Posterior vena cava (tissue), 2 donors: ENCODE measurements at places on chromosomes 12 and 14. TPM values are rescaled to one million over a fixed set of nuclear protein-coding genes. Genes with fewer than 3 reads are reported as not detected.

GRCh38 chr14:68819260-68819691 is 26.4 kb upstream of the ZFP36L1 start:
- DNase-seq, result no peak

GRCh38 chr14:20455355-20456300 is 602 bp downstream of the APEX1 start:
- no peak for DNase-seq

- DNase-seq, result peak; percentile 51
These were observed 7.8 kb downstream of the PGF start for GRCh38 chr14:74947353-74948227.

TMEM30B gene
- total RNA-seq, result 27.3 TPM

SLC5A8 gene
- total RNA-seq, result not detected

- DNase-seq, result no peak
These were observed 70.4 kb downstream of the TBK1 start for GRCh38 chr12:64522316-64522715.

FGF23 gene
- total RNA-seq, result not detected

DNA sequence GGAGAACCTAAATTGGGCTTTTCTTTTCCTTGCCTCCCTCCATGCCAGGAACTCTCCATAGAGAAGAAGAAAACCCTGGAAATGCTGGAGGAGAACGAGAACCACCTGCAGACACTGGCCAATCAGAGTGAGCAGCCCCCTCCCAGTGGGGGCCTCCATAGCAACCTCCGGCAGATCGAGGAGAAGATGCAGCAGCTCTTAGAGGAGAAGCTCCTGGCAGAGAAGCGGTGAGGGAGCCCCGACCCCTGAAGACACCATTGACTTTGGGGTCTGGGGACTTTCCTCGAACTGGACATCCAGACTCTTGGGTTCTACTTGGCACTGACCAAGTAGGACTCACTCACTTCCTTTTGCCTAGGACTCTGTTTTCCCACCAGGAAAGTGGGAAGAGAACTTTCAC is 41.4 kb downstream of the PLEKHD1 start:
- DNase-seq, result no peak

DNA sequence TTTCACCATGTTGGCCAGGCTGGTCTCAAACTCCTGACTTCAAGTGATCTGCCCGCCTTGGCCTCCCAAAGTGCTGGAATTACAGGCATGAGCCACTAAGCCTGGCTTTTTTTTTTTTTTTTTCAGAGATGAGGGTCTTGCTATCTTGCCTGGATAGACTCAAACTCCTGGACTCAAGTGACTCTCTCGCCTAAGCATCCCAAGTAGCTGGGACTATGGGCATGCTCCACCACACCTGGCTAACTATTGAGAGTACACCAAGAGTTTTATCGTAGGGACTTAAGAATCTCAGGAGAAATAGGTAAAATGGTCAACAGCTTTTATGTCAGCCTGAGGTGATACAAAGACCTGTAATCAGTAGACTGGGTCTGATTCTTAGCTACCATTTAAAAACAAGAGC is 31.2 kb upstream of the SIX1 start:
- DNase-seq, result no peak

DNA sequence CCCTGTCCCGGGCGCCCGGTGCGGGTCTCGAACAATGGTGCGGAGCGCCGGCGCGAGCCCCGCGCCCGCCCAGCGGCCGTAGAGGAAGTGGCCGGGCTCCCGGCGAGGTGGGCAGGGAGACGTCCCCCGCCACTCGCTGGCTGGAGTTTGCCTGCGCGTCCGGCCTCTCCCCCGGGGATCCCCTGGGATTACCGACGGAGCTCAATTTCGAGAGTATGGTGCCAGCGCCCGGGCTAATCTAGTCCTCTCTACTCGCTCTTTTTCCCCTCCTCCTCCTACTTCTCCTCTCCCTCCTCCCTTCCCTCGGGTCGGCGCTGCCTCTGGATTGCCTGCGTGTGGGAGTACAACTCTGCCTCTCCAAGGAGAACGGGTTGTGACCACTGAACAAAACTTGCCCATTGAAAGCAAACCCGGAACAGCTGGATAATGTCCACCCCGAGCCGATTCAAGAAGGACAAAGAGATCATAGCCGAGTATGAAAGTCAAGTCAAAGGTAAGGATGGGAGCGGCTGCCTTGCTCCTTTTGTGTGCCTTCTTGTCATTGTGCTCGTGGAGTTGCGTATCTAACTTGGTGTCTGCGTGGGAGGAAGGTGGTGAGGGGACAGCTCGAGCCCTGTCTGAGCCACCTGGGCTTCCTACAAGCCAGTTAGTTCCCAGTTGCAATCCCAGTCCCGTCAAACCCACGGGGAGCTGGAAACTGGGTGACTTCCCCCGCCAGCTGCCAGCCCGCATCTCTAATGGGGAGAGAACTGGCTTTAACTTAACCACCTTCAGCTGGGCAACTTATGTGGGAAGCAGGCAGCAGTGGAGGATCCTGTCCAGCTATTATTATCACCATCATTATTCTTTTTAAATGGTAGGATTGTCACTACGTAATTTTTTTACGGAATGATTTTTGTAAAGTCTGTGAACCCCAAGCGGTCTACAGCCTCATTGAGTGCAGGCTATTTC is at the start of gene SRGAP1:
TSS of gene SRGAP1 (plus strand) at position 310 of the 951 bp plus-strand sequence. CDS start at position 427, 117 bp downstream.
- peak; percentile 91 for DNase-seq

DNA sequence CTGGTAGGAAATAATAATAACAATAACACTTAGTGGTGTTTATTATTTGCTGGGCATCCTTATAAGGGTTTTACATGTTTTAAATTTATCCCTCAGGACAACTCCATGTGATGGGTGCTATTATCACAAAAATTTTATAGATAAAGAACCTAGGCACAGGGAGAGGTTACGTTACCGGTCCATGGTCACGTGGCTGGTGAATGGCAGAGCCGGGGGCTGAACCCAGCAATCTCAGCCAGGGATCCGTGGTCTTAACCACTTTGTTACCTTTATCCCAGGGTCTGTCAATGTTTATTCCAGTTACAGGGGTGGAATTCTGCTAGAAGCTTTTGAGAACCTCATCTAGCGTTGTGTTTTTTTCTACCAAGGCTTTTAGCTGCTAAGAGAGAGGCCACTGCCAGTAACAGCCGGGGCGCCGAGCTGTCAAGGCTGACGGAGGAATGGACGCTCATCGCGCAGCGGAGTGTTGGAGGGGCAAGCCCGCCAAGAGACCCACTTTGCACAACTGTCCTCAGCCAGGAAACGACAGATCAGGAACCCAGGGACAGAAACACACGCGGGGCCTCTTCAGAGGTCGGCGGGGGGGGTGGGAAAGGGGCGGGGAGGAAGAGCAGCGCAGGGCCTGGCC is 418 bp downstream of the AMN1 start:
- DNase-seq, result no peak

- DNase-seq, result no peak
These were observed 178.9 kb upstream of the NRXN3 start for GRCh38 chr14:77991128-77991772.

DNA sequence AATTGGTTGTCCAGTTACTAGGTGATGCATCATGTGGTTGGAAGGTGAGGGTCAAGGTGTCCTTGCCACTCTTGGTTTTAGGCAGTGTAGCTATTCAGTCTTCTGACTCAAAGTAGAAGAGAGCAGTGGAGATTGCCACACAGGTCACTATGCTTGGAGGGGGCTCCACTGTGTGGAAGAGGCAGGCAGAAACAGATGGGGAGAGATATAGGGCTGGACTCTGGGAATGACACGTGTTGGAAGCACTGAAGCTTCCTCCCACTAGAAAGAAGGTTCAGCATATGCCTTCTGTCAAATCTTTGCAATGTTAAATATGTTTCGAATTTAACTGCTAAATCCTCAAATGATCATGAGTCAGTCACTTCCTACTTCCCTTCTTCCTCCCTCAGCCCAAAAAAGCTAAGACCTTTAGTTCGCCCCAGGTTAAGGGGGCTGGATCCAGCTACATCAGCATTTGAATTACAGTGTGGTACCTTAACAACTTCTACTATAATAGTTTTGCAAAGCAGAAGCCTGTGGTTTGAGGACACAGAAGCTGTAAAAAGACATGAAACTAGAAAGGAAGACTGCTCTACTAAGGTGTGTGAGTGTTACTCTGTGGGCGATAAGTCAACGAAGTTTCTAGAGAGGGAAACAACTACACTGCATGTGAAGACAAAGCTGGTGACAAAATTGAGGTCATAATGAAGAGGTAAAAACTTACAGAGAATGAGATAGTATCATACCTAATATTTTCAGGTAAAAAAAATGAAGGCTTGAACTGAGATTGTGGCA is 228.0 kb downstream of the NELL2 start:
- no peak for DNase-seq

ATF7IP gene
- 73.1 TPM for total RNA-seq

HOXC11 gene
- total RNA-seq, result 4.2 TPM

CD163L1 gene
- 10.5 TPM for total RNA-seq

PZP gene
- 0.42 TPM for total RNA-seq

- DNase-seq, result no peak
These were observed 1228.2 kb upstream of the TMEM132C start for GRCh38 chr12:127038761-127039160.

WSCD2 gene
- total RNA-seq, result 17.8 TPM

GRCh38 chr12:47901063-47901717 is 3.6 kb downstream of the VDR start:
- DNase-seq, result no peak

DNA sequence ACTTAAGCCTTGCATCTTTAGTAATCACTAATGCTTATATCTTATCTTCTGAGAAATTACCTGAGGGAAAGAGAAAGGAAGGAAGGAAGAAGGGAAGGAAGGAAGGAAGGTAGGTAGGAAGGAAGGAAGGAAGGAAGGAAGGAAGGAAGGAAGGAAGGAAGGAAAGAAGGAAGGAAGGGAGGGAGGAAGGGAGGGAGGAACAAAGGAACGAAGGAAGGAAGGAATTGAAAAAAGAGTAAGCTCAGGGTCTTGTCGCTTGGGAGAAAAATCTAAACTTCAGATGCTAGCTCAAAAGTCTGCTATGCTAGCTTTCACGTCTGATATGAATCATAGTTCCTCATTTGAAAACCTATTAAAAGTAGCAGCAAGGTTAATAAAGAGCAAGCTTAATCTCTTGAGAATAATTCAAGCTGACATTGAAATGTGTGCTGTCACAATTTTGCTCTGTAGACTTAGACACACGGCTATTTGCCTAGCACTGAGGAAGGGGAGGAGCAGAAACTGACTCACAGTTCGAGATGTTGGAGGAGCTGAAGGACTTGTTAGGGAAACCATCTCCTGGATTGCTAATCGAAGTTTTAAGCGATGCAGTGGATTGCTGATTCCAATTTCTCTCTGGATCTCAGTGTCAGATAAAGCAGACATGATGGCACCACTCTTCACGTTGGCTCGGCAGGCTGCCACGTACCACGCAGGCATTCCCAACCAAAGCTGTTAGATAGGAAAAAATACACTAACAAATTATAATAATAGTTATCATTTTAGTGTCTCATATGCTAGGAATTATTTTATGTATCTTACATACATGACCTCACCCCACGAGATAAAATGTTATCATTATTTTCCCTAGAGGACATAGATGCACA is 216.7 kb downstream of the ACSS3 start:
- DNase-seq, result no peak

DNA sequence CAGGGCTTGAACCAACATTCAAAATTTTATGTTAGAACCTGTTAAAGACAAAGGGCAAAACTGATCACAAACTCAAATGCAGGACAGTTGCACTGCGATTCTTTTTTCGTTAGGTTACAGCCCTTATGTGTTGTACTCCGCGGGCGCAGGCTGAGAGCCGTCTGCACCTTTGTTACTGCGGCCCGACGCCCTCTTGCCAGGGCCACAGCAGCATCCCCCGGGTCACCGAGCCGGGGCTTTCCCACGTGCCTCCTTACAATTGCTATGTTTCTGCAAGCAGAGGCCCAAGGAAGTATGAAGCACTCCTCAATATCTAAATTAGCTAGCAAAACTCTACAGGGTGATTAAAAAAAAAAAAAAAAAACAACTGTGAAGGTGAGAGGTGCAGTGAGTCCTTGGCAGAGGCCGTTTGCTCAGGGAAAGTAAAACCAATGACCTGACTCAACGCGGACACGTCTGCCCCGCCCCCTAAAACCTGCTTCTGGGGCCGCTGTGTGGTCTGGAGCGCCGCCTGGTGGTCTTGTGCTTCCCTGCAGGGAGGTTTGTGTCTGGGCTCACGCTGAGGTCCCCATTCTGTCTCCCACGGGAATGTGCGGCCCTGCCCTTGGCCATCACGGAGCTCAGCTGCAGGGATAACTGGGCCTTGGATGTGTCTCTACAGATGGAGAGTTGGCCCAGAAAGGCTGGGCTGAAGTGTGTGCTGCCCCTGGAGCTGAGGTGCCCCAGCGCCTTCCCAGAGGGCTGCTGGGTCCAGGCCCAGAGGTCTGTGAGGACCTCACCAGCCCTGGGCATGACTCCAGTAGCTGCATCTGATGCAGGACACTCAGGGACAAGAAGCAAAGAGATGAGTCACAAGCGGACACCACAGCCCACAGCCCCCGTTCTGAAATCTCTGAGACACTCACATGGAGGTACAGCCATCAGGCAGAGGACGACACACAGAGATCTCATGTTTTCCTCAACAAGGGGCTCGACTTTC is 418.5 kb downstream of the TMEM121 start:
- peak; percentile 86 for DNase-seq

DNA sequence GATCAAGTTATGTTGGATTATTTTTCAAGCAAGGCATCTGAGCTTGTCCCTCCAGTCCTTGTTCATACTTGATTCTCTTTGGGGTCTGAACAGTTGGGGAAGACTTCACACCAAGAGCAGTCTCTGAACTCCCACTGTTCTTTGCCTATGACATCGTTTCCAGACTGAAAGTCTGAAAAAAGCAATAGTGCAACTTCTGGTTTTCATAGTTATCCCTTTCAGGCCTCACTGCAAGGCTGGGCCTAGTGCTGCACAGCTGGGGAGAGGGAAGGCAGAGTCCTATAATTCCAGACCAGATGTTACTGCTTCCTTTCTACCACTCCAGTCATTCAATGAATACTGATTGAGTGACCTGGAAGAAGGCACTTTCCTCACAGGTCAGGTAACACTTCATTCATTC is 187.1 kb upstream of the CCND2 start:
- DNase-seq, result no peak

DNA sequence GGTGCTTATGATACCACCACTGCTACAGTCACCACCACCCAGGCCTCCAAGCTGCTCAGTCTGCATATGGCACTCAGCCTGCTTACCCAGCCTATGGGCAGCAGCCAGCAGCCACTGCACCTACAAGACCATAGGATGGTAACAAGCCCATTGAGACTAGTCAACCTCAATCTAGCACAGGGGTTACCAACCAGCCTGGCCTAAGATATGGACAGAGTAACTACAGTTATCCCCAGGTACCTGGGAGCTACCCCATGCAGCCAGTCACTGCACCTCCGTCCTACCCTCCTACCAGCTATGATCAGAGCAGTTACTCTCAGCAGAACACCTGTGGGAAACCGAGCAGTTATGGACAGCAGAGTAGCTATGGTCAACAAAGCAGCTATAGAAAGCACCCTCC is 55.1 kb downstream of the BRMS1L start:
- no peak for DNase-seq

GRCh38 chr14:102472791-102473150 is 36.8 kb downstream of the ANKRD9 start:
- peak; percentile 42 for DNase-seq

RHEBL1 gene
- total RNA-seq, result not detected

- DNase-seq, result peak; percentile 91
These were observed 105.4 kb upstream of the MED13L start for GRCh38 chr12:116382686-116383530.

- no peak for DNase-seq
These were observed 10.7 kb downstream of the FGF6 start for GRCh38 chr12:4434706-4435425.

CMA1 gene
- total RNA-seq, result 2.4 TPM
